Activated T-helper 9 cell treated with anti-CD3 and anti-CD28 coated beads, Interleukin-2, amount 50 U/mL, for 16 hours (primary cell): ENCODE measurements at places on chromosomes 3 and 15.

- DNase-seq = no peak
These were observed 139.7 kb upstream of the SMAD3 start for GRCh38 chr15:66925721-66926120.

- DNase-seq = no peak
These were observed 68.0 kb downstream of the EEFSEC start for GRCh38 chr3:128221328-128221727.

GRCh38 chr15:61339516-61339915 lies 110.4 kb upstream of the RORA start:
- DNase-seq = no peak

- no peak for DNase-seq
These were observed 225.3 kb downstream of the XXYLT1 start for GRCh38 chr3:195045481-195046210.

- no peak for DNase-seq
These were observed 55.8 kb upstream of the PRR23E start for GRCh38 chr3:127137113-127137512.

DNA sequence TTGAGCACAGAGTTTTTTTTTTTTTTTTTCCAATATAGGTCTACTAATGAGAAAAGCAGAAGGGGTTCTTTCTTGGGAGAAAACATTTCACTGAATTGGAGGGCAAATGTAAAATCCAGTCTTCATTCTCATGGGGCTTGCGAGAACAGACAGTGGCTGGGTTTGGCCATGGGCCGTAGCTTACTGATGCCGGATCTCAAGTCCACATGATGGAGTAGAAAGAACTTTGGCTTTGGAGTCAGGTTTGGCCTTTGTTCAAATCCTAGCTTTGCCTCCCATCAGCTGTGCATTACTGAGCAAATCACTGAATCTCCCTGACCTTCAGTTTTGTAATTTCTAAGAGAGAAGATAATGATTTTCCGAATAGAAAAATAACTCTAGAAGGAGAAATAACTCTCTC lies 59.7 kb downstream of the LMCD1 start:
- no peak for DNase-seq

GRCh38 chr3:6326771-6327170 lies 534.1 kb upstream of the GRM7 start:
- no peak for DNase-seq

- no peak for DNase-seq
These were observed 63.1 kb upstream of the MEF2A start for GRCh38 chr15:99502661-99503060.

DNA sequence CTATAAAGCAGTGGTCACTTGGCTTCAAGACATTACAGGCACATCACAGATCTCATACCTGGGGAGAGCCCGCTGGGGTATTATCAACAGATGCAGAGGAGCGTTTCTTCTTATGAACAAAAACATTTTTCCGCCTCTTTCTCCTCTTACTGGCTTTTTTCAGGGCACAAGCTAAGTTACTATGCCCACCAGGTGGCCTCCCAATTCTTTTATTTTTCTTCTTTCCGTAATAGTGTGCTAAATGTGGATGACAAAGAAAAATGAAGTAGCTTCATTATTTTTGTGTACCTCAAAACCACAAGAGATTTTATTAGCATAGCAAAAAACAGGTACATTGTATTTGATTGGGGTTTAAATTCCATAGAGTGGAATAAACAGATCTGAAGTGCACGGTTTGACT lies 10.1 kb upstream of the STIMATE start:
- DNase-seq = no peak

GRCh38 chr3:157074490-157074889 lies 85.5 kb downstream of the CCNL1 start:
- no peak for DNase-seq

DNA sequence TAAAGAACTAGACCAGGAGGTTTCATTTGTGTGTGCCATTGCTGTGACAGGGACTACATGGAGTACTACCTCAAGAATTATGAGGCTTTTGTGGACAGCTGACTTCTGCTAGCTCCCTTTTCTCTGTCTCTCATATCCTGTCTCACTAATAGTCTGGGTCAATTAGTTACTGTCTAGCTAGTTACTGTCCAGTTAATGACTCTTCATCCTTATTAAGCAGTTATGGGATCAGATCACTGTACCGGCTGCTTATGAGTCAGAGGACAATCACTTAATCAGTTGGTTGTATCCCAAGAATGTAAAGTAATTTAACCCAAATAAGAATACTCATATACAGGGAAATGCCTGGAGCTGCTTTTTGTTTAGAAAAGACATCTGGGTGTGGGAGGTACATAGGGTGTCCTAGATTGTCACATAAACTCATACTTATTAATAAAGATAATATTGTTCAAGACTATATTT lies 158.0 kb downstream of the CDIN1 start:
- DNase-seq = no peak

- no peak for DNase-seq
These were observed 40.2 kb downstream of the TMEM212 start for GRCh38 chr3:171883257-171883892.

DNA sequence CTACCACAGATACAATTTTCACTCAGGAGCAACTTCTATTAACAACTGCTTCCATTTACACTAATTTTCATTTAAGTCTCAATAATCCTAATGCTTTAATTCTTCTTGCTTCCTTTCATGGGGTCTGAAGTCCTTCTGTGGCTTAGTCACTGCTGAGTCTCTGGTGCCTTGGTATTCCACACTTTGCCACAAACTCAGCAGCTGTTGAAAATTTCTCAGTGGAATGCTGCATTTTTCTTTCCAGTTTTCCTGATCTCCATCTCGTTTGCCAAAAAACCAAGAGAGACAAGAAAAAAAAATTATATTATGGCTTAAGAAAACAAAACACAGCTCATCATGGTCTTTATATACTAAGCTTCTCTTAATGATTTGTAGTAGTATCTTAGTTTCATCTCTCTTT lies 269.2 kb upstream of the AZI2 start:
- no peak for DNase-seq

- peak; percentile 68 for DNase-seq
These were observed at the start of gene GALK2 for GRCh38 chr15:49169880-49170597. Gene GALK2, plus strand, starts transcription at chr15:49170247. Its CDS starts 76 bp downstream, at chr15:49170323.

DNA sequence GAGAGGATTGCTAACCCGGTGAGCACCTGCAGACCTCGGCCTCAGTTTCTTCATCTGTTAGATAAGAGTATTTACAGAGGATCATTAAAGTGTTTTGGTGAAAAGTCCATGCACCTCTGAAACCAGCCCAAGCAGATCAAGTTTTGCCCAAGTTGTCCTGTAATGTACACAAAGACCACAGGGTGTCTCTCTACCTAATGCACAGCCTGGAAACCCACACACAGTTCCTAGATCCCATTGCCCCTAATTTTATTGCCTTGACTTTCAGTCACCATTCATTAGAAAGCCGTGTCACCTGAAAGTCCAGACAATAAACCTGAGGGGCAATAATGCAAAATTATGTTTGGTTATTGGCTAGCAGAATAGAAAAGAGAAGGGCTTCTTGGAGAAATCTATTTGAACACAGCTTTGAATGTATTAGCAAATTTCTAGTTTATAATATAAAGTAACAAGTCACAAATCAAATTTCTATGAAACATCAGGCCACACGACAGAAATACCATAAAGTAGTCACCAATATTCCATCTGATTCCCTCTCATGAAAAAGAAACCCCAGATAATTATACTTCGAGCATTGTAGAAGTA lies 161.3 kb upstream of the SLC2A2 start:
- DNase-seq = no peak

DNA sequence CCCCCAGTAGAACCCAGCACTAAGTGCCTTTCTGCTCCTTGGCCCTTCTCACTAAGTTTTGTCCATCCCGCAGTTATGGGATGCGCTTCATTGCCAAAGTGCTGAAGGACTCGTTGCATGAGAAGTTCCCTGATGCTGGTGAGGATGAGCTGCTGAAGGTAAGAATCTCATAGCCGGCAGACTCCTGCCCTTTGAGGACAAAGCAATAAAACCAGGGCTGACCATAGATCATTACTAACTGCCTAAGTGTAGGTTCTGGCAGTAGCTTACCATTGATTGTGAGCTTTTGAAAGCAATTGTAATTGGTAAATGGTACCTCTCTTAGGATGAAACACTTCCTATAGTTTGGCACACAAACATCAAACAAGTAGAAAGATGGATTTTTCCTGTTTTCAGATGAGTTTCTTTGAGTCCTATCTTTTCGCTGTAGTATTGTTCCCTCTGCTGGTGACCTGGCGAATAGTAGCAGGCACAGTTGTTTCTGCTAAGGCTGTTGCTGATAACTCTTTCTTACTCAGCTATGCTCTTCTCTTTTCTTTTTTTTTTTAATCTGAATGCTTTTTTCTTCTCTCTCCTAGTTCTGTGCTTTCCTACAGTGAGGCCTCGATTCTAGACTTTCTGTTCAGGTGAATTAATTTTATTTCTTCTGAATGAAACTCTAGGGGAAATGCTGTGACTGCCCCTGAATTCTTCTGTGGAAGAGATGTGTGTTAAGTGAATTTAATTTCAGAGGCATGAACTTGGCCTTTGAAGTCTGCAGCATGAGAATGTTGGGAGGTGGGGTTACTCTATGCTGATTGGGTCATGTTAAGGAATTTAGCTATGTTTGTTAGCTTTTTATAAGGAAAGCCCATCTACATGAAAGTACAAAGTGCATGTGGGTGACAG lies 47.4 kb upstream of the CRTC3 start:
- peak; percentile 7 for DNase-seq

- no peak for DNase-seq
These were observed 56.1 kb downstream of the VGLL3 start for GRCh38 chr3:86934851-86935250.

DNA sequence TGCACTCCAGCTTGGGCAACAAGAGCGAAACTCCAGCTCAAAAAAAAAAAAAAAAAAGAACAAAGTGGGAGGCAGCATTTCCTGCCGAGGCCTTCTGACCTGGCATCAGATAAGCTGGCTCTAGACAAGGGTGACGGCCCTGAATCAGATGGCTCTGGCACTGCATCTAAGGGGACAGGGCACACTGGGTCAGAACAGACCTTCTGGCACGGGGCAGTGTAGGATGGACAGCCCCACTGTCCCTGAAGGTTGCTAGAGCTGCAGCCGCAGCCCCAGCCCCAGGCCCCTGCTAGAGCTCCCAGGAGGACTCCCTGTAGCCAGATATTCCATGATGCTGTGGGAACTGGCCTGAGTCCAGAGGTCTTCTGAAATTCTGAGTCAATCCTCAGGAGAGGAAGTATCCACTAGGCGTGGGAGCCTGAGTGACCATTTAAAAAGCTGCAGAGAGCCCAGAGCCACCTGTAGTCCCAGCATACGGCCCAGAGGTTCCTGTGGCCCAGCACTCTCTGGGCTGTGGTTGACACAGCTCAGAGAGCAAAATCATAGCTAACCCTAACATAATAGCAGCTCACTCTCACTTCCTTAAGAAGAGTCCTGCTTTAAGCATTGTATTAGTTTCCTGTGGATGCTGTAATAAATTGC lies 69.2 kb upstream of the MFGE8 start:
- DNase-seq = no peak

- no peak for DNase-seq
These were observed 178.4 kb downstream of the TP63 start for GRCh38 chr3:189809583-189809982.

GRCh38 chr3:122031123-122031468 lies 9.0 kb upstream of the ILDR1 start:
- DNase-seq = no peak

- DNase-seq = no peak
These were observed 15.3 kb downstream of the RLBP1 start for GRCh38 chr15:89205991-89206585.

GRCh38 chr3:66362541-66362941 lies 138.3 kb downstream of the LRIG1 start:
- DNase-seq = no peak

DNA sequence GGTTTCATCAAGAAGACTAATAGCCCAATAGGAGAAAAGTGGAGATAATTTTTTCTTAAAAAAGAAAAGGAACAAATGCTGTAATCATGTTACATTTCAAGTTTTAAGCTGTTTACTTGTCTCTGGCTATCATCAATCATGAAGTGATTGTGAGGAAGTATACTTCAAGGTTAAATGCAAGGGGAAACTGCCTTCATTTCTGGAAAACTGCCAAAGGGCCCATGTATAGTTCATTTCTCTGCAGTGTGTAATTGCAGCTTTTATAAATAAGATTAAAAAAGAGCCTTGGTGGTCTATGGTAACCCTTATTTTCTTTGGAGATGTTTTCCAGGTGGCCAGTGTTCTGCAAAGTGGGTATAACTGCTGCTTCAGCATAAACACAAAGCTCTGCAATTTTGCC lies 101.9 kb downstream of the GRM7 start:
- DNase-seq = no peak

DNA sequence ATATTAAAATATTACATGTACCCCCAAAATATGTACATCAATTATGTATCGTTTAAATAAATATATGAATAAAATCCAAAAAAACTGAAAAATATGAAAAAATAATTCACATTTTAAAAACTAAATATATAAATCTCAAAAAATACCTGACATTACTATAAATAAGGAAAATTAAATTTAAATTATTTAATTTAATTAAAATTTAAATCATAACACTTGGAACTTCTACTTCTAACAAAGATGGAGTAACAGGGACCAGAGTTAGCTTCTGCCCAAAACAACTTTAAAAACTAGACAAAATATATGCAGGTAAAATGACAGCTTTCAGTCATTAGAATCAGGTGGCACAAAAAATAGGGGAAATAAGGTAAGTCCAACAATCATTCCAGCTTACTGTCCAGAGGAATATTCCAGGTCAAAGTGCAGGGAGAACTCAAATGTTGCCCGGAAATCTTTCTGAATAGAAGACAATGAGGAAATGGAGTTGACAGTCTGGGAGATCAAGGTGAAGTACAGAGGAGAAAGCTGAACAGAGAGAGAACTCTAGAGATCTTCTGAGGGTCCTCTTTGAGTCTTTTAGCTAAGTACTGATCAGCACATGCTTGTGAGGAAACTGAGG lies 207.7 kb upstream of the ATP11B start:
- DNase-seq = no peak

DNA sequence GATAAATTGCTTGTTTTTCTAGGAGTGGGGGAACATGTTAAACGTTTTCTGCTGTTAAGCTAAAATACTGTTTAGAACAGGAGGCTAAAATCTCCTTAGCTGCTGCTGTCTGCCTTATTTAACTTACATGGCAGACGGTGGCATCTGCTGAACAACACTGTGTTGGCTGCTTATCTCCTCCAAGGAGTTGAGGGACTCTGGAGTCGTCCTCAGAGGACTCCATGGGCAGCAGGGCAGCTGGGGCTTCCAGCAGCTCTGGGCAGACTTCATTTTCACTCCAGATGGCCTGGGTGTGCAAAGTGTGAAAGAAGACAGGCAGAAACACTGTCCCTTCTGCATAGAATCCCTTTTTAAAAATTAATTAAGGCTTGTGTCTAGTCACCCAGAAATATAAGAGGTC lies 52.9 kb upstream of the NUDT16 start:
- no peak for DNase-seq

- no peak for DNase-seq
These were observed 37.2 kb upstream of the MASP1 start for GRCh38 chr3:187328691-187329090.

- DNase-seq = no peak
These were observed 319.9 kb downstream of the NAALADL2 start for GRCh38 chr3:175179055-175179454.

DNA sequence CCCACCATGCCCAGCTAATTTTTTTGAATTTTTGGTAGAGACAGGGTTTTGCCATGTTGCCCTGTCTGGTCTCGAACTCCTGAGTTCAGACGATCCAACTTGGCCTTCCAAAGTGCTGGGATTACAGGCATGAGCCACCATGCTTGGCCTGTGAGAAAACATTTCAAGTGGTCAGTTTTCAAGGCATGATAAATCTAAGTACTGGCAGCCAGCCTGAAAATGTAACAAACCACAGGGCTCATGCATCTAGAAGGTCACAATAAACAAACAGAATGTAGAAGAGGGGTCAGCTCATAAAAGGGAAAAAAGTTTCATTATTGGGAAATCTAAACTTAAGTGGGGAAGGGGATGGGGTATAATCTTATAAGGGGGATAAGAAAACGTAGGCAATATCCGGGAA lies 39.9 kb downstream of the PPCDC start:
- DNase-seq = no peak
